ENCODE measurements at places on chromosomes 5 and 9.
A peak's percentile ranks its signal among the peaks of the same experiment; 100 is the strongest.

DNA sequence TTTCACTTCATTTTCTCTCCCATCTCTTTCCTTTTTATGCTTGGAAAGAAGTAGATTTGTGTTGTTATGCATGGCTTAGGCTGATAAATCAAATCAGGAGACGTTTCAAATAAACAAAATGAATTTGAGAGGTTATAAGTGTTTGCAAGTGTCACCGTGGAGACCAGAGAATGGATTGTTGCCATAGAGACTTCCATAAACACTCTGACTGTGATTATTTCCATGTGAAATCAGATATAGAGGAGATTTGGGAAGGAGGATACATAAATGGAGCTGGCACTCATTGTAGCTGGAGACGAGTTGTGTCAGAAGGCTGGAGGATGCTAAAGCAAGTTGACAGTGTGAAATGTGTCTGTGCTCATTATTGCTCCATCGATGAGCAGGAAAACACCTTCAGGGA lies 84.2 kb upstream of the PCSK1 start:
- no peak for DNase-seq

GRCh38 chr5:31100047-31100575 lies 93.4 kb upstream of the CDH6 start:
- no peak for DNase-seq

GRCh38 chr9:79007701-79008483 lies 563.9 kb upstream of the TLE4 start:
- DNase-seq = no peak

- no peak for DNase-seq
Observed at GRCh38 chr5:8471581-8471980, 602.6 kb downstream of the MTRR start.

- no peak for DNase-seq
Observed at GRCh38 chr9:27542508-27542907, 12.9 kb upstream of the MOB3B start.

DNA sequence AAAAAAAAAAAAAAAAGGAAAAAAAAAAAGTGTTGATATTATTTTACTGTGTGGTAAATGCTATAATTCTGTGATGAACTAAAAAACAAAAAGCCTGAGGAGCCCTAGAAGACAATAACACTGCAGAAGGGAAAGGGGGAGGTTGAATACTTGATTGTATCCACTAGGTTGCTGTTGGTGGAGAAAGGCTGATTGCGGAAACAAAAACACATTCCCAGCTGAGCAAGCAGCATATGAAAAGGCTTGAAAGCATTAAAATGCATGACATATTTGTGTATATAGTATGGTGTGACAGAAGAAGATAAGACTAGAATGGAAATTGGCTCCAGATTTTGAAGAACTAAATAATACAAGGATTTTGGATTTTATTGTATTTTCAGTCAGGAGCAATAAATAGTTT lies 8.9 kb downstream of the RABGAP1 start:
- no peak for DNase-seq

- no peak for DNase-seq
Observed at GRCh38 chr5:133336121-133336968, 276.0 kb downstream of the FSTL4 start.

DNA sequence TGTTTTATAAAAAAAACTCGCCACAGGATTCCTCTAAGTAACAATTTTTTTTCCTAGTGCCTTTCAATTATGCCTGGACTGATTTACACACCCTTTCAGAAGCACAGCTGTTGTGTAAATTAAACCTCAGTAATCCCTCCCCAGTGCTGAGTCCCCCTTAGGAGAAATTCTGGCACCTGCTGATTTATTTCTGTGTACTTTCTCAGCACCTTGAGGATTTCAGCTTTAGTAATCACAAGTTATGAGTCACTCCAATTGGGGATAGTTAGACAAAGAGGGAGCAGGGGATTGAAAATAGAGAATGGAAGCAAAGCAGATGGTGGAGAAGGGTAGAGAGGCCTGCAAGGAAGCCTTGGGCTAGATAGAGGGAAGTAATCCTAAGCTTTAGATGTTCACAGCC lies 171.7 kb downstream of the TTLL11 start:
- DNase-seq = no peak

GRCh38 chr9:86708918-86709835 lies 238.1 kb downstream of the GAS1 start:
- DNase-seq = no peak

GRCh38 chr5:76641514-76642120 lies 18.4 kb upstream of the F2RL2 start:
- DNase-seq = peak; percentile 70

DNA sequence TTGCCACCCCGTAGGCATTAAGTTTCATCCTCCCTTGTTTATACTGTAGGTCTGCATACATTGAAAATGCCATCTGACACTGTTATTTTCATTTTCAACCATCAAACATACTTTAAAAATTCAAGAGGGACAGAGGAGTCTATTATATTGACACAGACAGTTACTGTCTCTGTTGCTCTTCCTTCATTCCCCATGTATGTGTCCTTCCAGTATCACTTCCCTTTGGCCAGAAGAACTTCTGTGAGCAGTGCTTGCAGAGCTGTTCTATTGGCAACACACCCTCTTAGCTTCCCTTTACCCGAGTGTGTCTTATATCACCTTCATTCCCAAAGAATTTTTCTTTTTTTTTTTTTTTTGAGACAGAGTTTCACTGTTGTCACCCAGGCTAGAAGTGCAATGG lies 42.8 kb downstream of the RASGEF1C start:
- no peak for DNase-seq

- DNase-seq = no peak
Observed at GRCh38 chr9:82281066-82281465, 292.5 kb downstream of the SPATA31D1 start.

DNA sequence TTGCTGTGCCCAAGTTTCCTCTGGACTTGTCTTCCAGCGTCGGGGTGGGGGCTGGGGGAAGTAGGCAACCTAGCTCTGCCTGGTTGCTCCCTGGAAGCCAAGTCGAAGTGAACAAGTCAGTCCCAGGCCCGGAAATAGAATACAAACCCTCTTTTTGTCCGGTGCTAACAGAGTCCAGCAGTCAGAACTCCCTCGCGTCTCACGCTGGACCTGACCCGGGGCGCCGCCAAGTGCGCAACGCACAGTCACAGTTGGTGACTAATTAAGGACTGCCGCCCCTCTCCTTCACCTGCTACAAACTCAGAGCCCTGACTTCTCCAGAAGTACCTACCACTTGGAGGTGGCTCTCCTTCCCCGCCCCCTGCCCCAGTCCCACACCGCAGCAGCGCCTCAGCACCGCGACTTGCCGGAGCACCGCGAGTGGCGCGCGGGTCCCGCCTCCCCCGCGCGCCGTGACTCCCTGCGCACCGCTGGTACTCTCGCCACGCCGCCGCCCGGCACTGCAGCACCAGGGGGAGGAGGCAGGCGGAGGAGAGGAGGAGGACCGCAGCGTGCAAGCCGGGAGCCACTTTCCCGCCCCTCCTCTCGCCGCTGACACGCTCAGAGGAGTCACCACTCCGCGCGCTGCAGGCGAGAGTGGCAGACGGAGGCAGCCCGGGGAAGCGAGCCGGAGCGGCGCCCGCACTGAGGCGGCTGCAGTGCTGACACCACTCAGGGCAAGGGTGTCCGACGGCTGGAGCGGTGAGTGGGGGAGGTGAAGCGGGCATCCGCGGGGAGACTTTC lies at the start of gene SV2C:
Gene SV2C, plus strand, starts transcription at position 612 of the 783 bp plus-strand sequence. CDS start 48,368 bp downstream, outside the sequence.
- no peak for DNase-seq

DNA sequence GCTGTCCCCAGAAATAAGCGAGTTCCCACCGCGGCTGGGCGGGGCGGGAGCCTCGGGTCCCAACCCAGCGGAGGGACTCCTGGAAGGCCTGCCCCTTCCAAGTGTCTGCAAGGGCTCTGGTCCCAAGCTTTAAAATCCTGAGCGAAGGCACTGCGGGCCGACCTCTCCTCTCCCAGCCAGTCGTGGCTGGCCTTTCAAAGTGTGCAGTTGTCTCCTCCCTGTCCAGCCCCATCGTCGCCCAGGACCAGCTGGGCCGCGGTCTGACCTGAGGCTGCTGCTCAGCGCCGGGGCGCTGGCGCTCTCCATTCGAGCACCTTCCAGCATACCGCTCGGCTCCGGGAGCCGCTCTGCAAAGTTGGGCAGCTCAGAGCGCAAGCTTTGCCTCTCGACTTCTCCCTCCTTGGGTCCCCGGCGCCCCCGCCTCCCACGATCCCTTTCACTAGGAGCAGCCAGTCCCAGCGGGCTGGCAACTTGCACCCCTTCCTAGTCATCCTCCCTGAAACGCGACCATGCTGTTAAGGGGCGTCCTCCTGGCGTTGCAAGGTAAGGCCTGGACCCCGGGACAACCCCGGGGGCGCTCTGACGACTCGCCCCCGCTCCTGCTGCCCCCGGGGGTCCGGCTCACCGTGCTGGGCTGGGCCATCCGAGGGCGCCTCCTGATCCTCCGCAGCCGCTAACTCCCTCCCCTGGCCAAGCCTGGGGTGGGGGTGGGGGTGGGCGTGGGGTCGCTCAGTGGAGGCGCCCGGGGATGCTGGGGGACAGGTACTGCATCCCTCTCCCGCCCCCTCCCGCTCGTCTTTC lies at the start of gene MAMDC2:
Gene MAMDC2, plus strand, starts transcription at position 160 of the 801 bp plus-strand sequence. Its CDS starts 350 bp downstream, at position 510.
- no peak for DNase-seq

- no peak for DNase-seq
Observed at GRCh38 chr5:93184041-93184440, 397.0 kb downstream of the NR2F1-AS1 start.

DNA sequence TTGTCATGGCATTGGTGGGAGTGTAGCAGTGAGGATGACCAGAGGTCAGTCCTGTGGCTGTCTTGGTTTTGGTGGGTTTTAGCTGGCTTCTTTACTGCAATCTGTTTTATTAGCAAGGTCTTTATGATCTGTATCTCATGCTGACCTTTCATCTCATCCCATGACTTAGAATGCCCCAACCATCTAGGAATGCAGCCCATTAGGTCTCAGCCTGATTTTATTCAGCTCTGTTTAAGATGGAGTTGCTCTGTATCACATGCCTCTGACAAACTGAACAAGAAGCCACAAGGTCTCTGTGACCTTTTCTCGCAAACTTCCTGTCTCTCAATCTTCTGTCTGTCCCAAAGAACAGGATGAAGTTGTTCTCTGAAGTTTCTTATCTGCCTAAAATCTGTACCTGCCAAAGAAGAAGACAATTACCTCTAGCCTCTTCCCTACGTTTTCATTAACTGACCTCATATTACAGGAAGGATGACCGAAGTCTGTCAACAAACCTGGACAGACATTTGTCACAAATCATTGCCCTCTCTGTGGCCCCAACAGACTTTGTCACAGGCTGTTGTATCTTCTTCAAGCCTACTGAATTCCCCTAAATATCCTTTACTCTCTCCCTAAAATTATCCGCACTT lies 284.2 kb upstream of the SEMA6A start:
- DNase-seq = no peak

DNA sequence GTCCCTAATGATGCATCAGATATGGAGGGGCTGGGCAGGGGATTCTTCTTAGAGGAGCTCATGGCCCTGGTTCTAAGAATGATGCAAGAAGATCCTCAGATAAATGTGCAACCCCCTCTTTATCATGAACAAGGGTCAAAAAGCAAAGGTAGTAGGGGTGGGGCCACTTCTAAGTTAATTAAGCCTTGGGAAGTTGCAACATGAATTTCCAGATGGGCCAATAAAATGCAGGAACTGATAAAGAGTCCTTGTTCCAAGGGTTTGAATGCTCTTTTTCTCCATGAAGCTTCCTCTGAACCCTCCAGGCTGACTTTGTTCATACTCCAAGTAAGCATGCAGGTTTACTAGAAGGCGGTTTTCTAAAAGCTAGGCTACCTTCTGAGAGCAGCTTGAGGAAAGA lies 25.6 kb downstream of the PCA3 start:
- no peak for DNase-seq

DNA sequence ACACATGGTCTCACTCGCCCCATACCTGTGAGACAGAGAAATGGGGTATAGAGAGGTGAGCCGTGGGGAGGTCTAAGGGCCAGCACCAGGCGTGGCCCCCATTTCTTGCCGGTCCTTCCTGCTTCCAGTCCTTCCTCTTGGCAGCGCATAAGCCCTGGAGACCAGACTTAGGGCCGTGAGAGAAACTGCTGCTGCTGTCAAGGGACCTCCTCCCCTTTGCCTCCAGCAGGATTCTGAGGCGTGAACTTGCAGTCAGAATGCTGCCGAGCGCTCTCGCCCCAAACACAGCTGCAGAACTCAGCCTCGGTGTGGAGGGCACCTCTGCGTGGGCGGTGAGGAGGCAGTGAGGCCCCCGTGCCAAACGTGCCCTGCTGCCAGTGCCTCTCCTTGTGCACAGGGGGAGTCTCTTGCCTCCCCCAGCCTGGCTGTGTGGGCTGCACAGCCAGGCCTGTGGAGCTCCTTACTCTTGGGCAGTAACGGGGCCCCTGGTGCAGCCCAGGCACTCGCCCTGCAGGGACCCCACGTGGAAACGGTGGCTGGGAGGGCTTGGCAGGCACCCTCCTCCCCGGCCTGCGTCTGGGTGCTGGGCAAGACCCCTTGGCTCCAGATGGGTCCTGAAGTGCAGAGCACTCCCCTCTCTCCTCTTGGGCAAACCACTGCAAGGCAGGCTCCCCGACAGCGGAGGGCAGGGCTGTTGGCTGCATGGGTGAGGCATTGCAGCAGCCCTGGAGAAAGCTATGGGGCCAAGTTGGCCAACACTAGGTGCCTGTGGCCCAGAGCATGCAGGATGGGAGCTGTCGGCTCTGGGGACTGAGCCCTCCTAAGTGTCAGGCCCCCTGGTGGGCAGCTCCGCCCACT lies 85.4 kb downstream of the RXRA start:
- no peak for DNase-seq

DNA sequence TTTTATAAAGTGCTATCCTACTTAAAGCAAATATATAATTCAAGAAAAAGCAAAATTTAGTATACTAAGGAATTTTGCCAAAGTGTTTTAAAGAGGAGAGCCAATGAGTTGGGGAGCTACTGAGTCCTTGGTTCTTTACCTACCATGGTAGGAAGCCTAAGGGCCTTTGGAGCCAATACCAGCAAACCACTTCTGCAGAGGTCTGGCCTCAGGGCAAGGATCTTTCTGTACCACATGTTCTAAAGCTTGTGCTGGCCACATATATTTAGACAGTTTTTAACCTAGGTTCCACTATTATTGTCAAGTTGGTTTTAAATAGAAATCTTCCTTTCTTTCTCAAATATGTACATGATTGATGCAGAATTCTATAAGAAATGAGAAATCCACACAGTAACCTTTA lies 172.3 kb upstream of the NREP start:
- DNase-seq = no peak

DNA sequence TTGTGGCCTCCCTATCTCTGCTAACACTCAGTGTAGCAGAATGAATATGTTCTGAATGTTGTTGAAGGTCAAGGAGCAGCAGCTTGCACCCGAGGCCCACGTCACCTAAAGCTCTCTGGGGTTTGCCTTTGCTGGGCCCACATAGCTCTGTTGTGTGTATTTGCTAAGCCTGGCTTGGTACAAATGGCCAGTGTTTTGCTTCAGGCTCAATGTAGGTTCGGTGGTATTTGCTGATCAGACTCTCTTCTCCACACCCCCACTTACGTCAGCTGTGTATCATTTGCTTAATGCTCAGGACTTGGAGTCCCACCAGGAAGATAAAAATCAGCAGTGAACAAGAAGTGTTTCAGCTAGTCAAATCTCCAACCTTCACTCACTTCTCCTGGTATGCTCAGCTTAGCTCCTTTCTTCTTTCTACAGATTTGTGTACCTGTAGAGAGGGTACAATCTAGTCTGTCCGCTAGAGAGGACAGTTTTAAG lies 4.8 kb upstream of the RFESD start:
- DNase-seq = no peak

GRCh38 chr9:19018201-19018600 lies 14.8 kb downstream of the SAXO1 start:
- no peak for DNase-seq
